Left ventricle myocardium inferior (tissue), 1 donor: ENCODE measurements at places on chromosomes 7 and 10.
A peak's percentile ranks its signal among the peaks of the same experiment; 100 is the strongest.

DNA sequence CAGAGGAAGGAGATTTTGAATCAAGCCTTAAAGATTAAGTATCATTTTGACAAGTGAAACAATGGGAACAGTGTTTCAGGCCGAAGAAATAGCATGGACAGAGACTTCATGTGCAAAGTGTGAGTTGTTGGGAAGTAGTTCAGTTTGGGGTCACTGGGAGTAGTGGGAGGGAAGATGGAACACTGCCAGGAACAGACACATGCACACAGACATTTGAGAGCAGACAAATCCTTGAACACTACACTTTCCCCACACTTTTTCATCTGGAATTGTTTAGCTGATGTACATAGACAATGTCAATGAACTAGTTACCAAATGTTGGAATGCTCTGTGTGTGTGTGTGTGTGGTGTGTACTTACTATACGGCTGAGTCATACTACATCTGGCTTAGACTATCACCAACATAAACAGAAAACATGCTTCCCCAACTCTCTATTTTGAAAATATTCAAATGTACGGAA is 52.4 kb upstream of the LRRC17 start:
- no peaks in the 10 kb centered on the region for H3K27me3 ChIP-seq
- H3K4me1 ChIP-seq, result no peaks in the 10 kb centered on the region
- H3K36me3 ChIP-seq, result no peaks in the 10 kb centered on the region
- DNase-seq, result no peak
- H3K27ac ChIP-seq, result no peak overlapping the region

DNA sequence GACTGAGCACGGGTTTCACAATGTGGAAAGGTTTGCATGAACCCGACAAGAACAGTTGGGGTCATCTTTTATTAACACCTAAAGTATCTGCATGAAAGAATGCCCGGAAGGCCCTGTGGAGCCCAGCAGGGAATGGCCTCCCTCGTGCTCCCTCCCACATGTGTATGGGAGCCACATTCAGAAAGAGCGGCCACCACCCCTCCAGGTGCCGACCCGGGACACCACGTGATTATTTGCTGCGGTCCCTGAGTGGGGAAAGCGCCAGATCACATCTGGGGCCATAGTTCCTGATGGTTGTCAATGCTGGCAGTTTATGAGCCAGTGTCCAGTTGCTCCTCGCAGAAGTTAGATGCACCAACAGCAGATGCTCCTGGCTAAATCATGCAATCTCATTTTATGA is 571.4 kb downstream of the TCERG1L start:
- H3K4me1 ChIP-seq, result no peaks in the 10 kb centered on the region
- H3K36me3 ChIP-seq, result no peaks in the 10 kb centered on the region
- DNase-seq, result no peak
- no peak overlapping the region for H3K27ac ChIP-seq
- H3K4me3 ChIP-seq, result no peak overlapping the region

GRCh38 chr7:97107192-97107800 is 10.2 kb upstream of the SDHAF3 start:
- no peak overlapping the region for H3K4me3 ChIP-seq
- no peaks in the 10 kb centered on the region for H3K36me3 ChIP-seq
- no peak for DNase-seq
- peaks cover 3% of the 10 kb centered on the region for H3K4me1 ChIP-seq
- H3K27ac ChIP-seq, result no peak overlapping the region

- H3K27me3 ChIP-seq, result peaks cover 62% of the 10 kb centered on the region
- H3K4me1 ChIP-seq, result peaks cover 50% of the 10 kb centered on the region
- no peak for DNase-seq
- peak overlapping the region; percentile 79 for H3K4me3 ChIP-seq
- H3K27ac ChIP-seq, result peak overlapping the region; percentile 62
Measured at GRCh38 chr7:132576721-132577085, 433 bp upstream of the PLXNA4 start.

DNA sequence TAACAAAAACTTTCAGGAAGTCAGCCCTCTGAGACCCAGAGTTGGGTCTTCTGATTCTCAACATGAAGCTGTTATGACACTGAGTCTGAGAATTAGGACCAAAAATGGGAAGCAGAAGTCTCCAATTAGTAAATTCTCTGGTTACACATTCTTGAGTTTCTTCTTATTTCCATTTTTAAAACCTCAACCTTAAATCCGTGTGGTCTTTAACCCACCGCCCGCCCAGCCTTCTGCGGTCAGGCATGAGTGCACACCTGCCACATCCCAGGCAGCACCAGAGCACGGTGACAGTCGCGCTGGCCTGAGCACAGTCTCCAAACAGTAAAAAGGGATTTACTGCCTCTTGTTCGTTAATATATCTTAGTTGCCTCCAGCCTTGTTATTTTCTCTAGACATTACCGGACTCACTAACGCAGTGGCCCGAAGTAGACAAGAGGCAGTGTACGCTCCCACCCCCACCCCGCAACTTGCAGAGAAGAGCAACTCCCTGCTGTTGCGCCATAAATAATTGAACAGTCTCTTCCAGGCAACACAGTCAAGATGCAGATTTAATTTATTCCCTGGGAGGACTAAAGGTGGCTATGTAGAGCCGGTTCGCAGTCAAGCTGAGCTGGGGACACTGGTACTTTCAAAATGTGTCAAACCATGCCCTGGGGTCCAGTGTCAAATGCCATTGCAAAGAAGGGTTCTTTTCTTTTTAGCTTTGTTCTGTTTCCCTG is 147.0 kb upstream of the CELF2 start:
- H3K27me3 ChIP-seq, result no peaks in the 10 kb centered on the region
- H3K36me3 ChIP-seq, result no peaks in the 10 kb centered on the region
- peak overlapping the region; percentile 81 for H3K27ac ChIP-seq
- H3K4me3 ChIP-seq, result no peak overlapping the region
- no peak for DNase-seq

DNA sequence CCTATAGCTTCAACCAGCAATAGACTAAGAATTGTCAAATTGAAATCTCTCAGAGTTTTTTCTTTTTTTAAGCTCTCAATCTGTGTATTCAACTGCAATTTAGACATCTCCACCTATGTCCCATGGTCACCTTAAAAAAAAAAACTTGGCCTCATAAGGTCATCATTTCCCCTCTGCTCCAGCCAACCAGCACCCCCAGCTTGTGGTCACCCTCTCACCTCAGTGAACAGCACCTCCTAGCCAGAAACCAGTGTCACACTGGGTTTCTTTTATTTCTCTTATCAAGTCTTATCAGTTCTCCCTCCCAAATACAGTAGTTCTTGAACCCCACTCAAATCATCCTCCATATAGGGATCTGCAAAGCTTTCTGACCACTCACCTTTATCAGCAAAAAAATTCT is 4.0 kb downstream of the ITGB1 start:
- H3K27me3 ChIP-seq, result no peaks in the 10 kb centered on the region
- H3K36me3 ChIP-seq, result no peaks in the 10 kb centered on the region
- H3K27ac ChIP-seq, result peak overlapping the region; percentile 99
- peaks cover 96% of the 10 kb centered on the region for H3K4me1 ChIP-seq

GRCh38 chr7:64630496-64630895 is 35.4 kb upstream of the ZNF107 start:
- no peaks in the 10 kb centered on the region for H3K27me3 ChIP-seq
- no peaks in the 10 kb centered on the region for H3K4me1 ChIP-seq
- DNase-seq, result no peak
- H3K4me3 ChIP-seq, result no peak overlapping the region
- no peaks in the 10 kb centered on the region for H3K36me3 ChIP-seq

GRCh38 chr7:142563470-142563869 is 185.8 kb upstream of the PRSS1 start:
- H3K4me3 ChIP-seq, result no peak overlapping the region
- H3K27me3 ChIP-seq, result peaks cover 42% of the 10 kb centered on the region
- no peak overlapping the region for H3K27ac ChIP-seq
- H3K36me3 ChIP-seq, result no peaks in the 10 kb centered on the region
- no peak for DNase-seq
- H3K4me1 ChIP-seq, result no peaks in the 10 kb centered on the region

DNA sequence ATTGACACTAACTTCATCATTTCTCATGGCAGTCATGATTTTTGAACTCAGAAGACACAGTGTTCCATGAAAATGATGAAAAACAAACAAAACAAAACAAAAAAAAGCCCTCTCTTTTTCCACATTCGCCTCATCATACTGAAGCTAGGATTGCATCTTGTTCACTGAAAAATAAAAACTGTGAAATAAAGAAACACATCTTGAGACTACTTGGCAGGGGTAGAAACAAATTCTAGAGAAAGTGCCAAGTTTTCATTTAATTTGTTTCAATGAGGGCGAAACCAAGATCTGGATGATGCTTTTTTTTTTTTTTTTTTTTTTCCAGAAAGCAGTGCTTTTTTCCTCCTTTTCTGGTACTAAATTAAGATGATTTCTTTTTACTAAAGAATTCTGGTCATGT is 350.4 kb upstream of the ETV1 start:
- no peak for DNase-seq
- peaks cover 5% of the 10 kb centered on the region for H3K4me1 ChIP-seq
- H3K36me3 ChIP-seq, result no peaks in the 10 kb centered on the region
- no peak overlapping the region for H3K27ac ChIP-seq

- H3K27ac ChIP-seq, result no peak overlapping the region
- H3K36me3 ChIP-seq, result no peaks in the 10 kb centered on the region
- H3K4me1 ChIP-seq, result no peaks in the 10 kb centered on the region
Measured at GRCh38 chr10:77949167-77949566, 22.6 kb upstream of the DLG5 start.

DNA sequence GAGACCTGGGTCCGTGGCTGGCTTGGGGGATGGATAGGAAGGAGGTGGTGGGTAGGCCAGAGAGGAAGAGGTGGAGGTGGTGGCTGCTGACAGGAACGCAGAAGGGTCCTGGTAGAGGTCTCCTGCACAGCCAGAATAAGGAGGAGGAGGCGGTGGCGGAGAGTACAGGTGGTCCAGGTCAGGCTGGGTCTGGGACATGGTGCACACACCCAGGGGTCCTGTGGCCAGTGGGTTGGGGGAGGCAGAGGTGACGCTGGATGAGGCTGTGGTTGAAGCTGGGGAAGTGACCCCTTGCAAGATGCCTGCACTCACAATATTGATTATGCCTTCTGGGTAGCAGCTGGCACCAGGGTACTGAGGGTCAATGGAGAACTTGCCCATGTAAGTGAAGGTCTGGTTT is 2.2 kb downstream of the EGR2 start:
- no peak for DNase-seq
- no peak overlapping the region for H3K4me3 ChIP-seq
- H3K36me3 ChIP-seq, result no peaks in the 10 kb centered on the region
- peaks cover 40% of the 10 kb centered on the region for H3K4me1 ChIP-seq
- peaks cover 40% of the 10 kb centered on the region for H3K27me3 ChIP-seq

DNA sequence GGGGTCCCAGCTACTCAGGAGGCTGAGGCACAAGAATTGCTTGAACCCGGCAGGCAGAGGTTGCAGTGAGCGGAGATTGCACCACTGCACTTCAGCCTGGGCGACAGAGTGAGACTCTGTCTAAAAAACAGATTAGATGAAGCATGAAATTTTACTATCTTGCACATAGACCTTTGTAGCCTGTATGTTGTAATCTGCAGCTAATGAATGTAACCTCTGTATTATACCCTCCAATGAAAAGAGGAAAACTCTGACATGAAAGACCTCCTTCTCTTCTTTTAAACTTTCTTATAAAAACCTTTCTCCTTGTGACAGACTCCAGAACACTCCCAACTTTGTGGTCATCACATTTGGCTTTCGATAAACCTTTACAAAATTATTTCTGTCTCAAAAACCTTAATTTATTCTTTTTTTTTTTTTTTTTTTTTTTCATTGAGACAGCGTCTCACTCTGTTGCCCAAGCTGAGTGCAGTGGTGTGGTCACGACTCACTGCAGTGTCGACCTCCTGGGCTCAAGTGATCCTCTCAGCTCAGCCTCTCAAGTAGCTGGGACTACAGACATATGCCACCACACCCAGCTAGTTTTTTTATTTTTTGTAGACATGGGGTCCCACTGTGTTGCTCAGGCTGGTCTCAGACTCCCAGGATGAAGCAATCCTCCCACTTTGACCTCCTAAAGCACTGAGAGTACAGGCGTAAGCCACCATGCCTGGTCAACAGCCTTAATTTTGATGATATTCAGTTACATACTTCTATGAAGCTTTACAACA is 97.4 kb downstream of the SVOPL start:
- no peak for DNase-seq
- H3K36me3 ChIP-seq, result no peaks in the 10 kb centered on the region
- no peak overlapping the region for H3K4me3 ChIP-seq
- no peak overlapping the region for H3K27ac ChIP-seq
- no peaks in the 10 kb centered on the region for H3K4me1 ChIP-seq

GRCh38 chr10:74924251-74924963 is 98.0 kb downstream of the KAT6B start:
- peaks cover 89% of the 10 kb centered on the region for H3K4me1 ChIP-seq
- peak overlapping the region; percentile 5 for H3K4me3 ChIP-seq
- no peak for DNase-seq
- peak overlapping the region; percentile 67 for H3K27ac ChIP-seq

- H3K27ac ChIP-seq, result peak overlapping the region; percentile 78
- no peak overlapping the region for H3K4me3 ChIP-seq
- H3K27me3 ChIP-seq, result no peaks in the 10 kb centered on the region
Measured at GRCh38 chr10:11177926-11178471, 160.3 kb downstream of the CELF2 start.

- H3K27ac ChIP-seq, result no peak overlapping the region
- peaks cover 24% of the 10 kb centered on the region for H3K4me1 ChIP-seq
- peaks cover 100% of the 10 kb centered on the region for H3K27me3 ChIP-seq
- H3K36me3 ChIP-seq, result no peaks in the 10 kb centered on the region
- H3K4me3 ChIP-seq, result peak overlapping the region; percentile 55
- no peak for DNase-seq
Measured at GRCh38 chr10:101123085-101123814, 7.8 kb upstream of the TLX1 start.

DNA sequence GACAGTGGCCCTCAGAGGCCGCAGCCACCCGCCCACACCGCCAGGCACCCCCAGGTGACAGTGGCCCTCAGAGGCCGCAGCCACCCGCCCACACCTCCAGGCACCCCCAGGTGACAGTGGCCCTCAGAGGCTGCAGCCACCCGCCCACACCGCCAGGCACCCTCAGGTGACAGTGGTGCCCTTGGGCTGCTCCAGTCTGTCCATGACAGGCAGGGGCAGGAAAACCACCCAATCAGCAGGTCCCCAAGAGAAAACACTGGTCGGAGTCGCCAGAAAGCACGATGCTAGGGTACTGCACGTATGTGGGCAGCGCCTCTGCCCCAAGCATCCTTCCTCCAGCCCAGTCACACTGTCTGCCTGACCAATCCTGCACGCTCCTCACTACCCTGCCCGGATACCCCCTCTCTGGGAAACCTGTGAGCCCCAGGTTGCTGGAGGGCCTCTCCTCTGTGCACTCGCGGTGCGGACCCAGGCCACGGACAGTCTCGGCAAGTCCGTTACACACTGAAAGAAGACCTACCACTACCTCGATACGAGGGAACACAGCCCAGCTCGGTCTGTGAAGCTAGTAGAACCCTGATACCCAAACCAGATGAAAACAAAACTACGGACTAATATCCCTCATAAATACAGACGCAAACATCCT is 11.7 kb upstream of the GPR146 start:
- DNase-seq, result no peak
- no peak overlapping the region for H3K27ac ChIP-seq
- no peaks in the 10 kb centered on the region for H3K27me3 ChIP-seq
- H3K4me1 ChIP-seq, result peaks cover 20% of the 10 kb centered on the region
- no peaks in the 10 kb centered on the region for H3K36me3 ChIP-seq
